Tibial artery (tissue), 4 donors: ENCODE measurements at places on chromosomes 16 and 17.

DNA sequence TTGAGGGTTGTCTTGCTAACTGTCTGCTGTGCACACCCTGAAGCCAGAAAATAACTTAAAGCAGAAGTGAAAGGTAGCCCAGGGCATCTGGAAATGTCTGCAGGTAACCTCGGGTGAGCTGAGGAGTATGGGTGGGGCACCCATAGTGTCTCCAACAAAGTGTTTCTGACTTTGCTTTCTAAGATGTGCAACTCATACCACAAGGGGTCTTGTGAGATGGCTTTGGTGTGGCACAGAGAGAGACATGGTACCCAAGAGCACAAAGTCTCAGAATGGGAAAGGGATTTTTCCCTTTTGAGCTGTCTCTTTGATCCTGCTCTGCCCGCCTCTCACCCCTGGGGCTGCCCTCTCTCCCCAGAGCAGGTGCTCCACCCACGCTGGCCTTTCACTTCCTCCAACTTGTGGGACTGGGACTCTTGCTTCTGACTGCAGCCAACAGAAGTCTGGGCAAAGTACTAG, 6.9 kb downstream of the CHD9 start:
- DNase-seq, result peak; percentile 48
- peaks cover 5% of the 10 kb centered on the region for H3K4me1 ChIP-seq
- no peaks in the 10 kb centered on the region for H3K27me3 ChIP-seq
- no peak overlapping the region for H3K4me3 ChIP-seq
- H3K27ac ChIP-seq, result no peak overlapping the region
- H3K36me3 ChIP-seq, result no peaks in the 10 kb centered on the region

DNA sequence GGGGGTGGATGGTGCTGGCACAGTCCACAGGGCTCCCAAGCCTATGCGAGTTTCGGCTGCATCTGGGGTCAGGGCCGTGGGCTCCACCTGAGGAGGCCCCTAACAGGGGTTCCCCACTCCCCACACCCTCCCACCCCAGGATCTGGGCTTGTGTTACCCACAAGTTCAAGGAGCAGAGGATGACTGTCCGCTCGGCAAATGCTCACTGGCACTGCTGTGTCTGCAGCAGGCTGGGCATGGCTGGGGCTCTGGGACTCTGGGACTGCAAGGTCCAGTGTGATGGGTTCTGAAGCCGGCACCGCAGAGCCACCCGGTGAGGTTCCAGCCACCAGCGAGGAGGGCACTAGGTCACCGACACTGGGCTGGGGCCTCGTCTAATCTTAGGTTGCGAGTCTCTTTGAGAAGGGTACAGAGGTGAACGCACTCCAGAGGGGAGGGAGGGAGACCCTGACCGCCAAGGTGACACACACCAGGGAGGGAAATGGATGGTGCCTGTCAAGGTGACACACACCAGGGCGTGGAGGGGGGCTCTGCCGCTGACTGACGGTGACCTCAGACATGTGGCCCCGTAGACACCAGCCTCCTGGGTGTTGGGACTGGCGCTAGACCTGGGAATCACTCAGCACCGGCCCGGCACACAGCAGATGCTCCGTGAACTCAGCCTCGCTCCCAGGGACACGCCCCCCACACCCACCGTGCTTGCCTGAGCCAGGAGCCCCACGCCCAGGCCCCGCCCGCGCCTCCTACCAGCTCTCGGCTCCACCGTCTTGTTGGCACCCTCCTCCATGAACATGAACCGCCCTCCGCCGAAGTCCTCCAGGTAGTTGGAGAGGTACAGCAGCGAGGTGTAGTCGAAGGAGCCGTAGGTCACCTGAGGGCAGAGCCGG, 20.5 kb upstream of the HEXD start:
- no peak overlapping the region for H3K4me3 ChIP-seq
- DNase-seq, result no peak
- no peak overlapping the region for H3K27ac ChIP-seq
- peaks cover 5% of the 10 kb centered on the region for H3K4me1 ChIP-seq

GRCh38 chr16:11306381-11306780, 25.3 kb upstream of the PRM1 start:
- H3K36me3 ChIP-seq, result no peaks in the 10 kb centered on the region
- DNase-seq, result no peak
- H3K27me3 ChIP-seq, result no peaks in the 10 kb centered on the region
- no peak overlapping the region for H3K4me3 ChIP-seq
- no peaks in the 10 kb centered on the region for H3K4me1 ChIP-seq

- no peak overlapping the region for H3K27ac ChIP-seq
- H3K27me3 ChIP-seq, result no peaks in the 10 kb centered on the region
- no peaks in the 10 kb centered on the region for H3K36me3 ChIP-seq
These were observed 4.0 kb upstream of the ZC3H18 start for GRCh38 chr16:88566158-88566557.

- H3K27ac ChIP-seq, result no peak overlapping the region
- H3K36me3 ChIP-seq, result no peaks in the 10 kb centered on the region
- H3K4me1 ChIP-seq, result no peaks in the 10 kb centered on the region
- DNase-seq, result no peak
- H3K4me3 ChIP-seq, result no peak overlapping the region
These were observed 63.5 kb upstream of the C17orf78 start for GRCh38 chr17:37312137-37312923.

- DNase-seq, result no peak
- H3K27ac ChIP-seq, result no peak overlapping the region
- peaks cover 16% of the 10 kb centered on the region for H3K4me1 ChIP-seq
- no peaks in the 10 kb centered on the region for H3K27me3 ChIP-seq
These were observed 29.2 kb downstream of the GNA13 start for GRCh38 chr17:65027305-65027704.

GRCh38 chr16:4954714-4955113, 3.4 kb upstream of the SEC14L5 start:
- no peaks in the 10 kb centered on the region for H3K36me3 ChIP-seq
- H3K27me3 ChIP-seq, result no peaks in the 10 kb centered on the region
- H3K4me1 ChIP-seq, result peaks cover 4% of the 10 kb centered on the region
- H3K27ac ChIP-seq, result no peak overlapping the region
- no peak for DNase-seq
- H3K4me3 ChIP-seq, result no peak overlapping the region

DNA sequence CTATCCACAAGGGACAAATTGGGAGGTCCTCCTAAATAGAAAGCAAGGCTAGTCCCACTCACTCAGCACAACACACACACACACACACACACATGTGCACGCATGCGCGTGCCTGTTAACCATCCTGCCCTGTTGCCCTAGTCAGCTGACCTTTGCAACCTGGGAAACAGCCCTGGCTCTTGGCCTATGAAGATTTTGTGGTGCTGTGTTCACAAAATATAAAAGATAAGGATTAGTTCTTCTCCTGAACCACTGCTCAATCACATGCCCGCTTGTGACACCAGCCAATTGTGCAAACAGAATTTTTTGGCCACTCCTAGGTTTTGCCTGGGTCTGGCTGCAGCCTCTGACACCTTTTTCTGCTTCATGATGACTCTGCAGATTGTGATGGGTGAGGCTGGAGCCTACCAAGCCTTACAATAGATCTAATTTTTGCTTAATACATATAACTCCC, 3.3 kb upstream of the CES1 start:
- H3K27ac ChIP-seq, result no peak overlapping the region
- peaks cover 3% of the 10 kb centered on the region for H3K27me3 ChIP-seq
- peaks cover 2% of the 10 kb centered on the region for H3K4me1 ChIP-seq
- H3K4me3 ChIP-seq, result no peak overlapping the region
- no peak for DNase-seq
- H3K36me3 ChIP-seq, result no peaks in the 10 kb centered on the region
